ENCODE measurements at places on chromosomes 4 and X. TPM values are rescaled to one million over a fixed set of nuclear protein-coding genes. Genes with fewer than 3 reads are reported as not detected.

ZNF157 gene
- polyA plus RNA-seq, result 0.61 TPM

SAGE1 gene
- not detected for polyA plus RNA-seq

GCNA gene
- polyA plus RNA-seq, result 0.77 TPM

FREM3 gene
- not detected for polyA plus RNA-seq

MED28 gene
- polyA plus RNA-seq, result 39.1 TPM

TMEM271 gene
- not detected for polyA plus RNA-seq

CLIC2 gene
- polyA plus RNA-seq, result not detected

CABS1 gene
- polyA plus RNA-seq, result not detected
